AML-193 (cell line): ENCODE measurements at places on chromosomes 5 and 9.
A peak's percentile ranks its signal among the peaks of the same experiment; 100 is the strongest.

GRCh38 chr5:79590396-79590999 is 21.7 kb upstream of the TENT2 start:
- DNase-seq = peak; percentile 53

- DNase-seq = no peak
Measured at GRCh38 chr5:98713027-98713426, 60.4 kb upstream of the RGMB start.

GRCh38 chr5:35338157-35338453 is 107.8 kb upstream of the PRLR start:
- DNase-seq = no peak

DNA sequence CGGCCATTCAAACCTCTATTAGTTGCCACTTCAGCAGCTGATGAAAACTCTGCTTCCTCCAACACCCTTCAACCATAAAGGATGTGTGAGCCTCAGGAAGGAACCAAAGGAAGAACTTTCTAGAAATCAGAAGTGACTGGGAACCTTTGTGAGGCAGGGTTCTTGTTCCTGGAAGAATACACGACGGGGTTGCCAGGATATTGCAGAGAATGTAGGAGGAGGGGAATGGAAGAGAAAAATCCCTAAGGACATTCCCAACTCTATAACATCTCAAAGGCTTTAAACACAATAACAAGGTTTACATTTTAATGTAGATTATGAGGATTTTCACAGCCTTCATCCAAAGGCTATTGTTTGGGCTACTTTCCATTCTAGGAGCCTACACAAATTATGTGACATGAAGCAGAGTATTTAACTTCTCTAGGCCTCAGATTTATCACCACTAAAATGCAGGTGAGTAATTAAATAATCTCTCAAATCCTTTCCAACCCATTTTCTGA is 147.7 kb downstream of the GLIS3 start:
- DNase-seq = no peak

DNA sequence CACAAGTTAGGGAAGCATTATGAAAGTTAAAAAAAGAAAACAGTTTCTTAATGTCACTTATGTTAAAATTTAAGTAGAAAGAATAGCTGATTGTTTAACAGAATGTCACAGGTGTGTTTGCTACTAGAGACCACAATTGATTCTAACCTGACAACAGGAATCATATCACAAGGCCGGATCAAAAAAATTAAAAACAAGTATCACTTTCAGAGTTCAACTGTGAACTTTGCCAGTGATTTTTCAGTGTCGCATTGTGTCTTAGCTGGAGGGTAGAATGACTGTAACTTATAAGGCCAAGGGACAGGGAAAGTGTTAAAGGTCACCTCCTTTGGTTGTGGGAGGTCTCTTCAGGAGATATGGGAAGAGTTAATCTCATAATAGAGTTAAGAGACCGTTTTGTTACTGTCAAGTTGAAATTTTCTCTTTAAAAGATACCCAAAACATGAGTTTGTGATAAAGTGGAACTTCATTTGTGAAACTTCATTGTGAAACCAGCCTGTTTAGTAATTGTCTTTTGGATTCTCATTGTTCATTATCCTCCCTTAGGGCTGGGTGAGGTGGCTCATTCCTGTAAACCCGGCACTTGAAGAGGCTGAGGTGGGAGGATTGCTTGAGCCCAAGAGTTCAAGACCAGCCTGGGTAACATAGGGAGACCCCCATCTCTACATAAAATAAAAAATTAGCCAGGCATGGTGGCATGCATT is 40.9 kb downstream of the CPEB4 start:
- DNase-seq = no peak

GRCh38 chr9:37927601-37928551 is 23.9 kb upstream of the SLC25A51 start:
- no peak for DNase-seq

DNA sequence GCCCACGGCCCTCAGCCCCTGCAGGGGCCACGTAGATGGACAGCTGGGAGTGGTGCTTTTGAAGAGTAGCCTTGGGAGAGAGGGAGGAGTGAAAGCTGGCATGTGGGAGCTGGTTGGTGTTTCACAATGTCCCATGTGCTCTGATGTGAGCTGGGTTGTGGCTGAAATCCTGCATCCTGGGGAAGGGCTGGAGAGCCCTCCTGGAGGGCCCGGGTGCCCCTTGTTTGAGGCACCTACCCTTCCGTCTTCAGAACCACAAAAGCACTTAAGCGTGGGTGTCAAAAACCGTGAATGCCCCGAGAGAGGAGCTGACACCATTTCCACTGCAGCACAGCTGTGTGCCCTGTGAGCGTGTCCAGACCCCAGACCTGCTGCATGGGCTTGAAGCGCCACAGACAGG is 199.1 kb upstream of the ZNF618 start:
- DNase-seq = no peak

DNA sequence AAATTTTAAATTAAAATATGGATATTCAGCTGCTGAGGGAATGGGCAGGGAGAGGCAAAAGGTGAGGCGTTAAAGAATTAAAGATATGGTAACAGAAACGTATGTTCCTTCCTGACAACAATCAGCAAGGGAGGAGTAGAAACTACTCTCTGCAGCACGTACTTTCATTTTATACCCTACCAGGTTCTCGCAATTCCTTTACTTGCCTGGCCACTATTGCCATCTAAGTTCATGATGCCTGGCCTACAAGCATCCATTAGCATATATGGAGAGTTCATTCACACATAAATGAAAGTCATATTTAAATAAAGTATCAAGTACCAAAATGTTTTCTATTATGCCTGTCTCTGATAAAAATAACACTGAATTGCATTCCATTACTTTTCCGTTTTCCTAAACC is 125.1 kb downstream of the BNC2 start:
- no peak for DNase-seq

DNA sequence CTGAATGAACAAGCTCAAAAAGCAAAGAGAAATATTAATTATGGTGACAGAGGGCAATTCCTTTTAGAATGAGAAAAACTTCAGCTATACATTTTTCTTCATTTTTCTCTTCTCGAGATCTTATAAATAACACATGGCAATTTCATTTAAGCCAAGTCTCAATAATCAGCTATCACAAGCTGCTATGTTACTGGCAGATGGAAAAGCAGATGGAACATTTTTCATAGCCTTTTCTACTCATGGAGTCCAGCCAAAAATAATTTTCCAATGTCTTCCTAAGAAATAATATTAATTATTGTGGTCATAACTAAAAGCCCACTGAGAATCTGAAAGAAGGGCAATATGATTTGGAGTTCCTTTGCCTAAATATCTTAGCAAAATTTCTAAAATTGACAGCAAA is 35.6 kb downstream of the SKIC3 start:
- DNase-seq = no peak

DNA sequence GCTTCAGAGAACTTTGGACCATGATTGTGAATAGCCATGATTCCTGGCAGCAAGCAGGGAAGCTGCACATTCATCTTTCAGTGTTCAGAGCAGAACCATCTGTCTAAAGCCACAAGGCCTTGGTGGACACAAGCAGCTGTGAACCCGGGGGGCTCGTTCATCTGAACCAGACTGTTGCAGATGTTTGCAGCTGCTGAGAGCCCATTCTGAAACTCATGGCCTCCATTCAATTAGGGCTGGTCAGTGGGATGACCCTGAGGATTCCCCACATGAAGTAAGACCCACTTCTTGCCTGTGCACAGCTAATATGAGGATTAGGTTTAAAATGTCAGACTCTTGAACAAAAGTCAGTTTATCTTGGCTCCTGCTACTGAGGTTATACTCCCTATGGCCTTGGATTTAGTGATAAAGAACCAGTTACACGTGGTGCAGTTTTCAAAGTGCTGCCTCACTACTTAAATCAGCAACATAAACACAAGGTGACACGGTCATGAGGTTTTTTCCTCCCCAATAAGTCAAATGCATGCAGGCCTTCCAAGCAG is 109.8 kb upstream of the IFNK start:
- DNase-seq = no peak

- peak; percentile 31 for DNase-seq
Measured at GRCh38 chr9:136546697-136547501, 1.1 kb upstream of the NOTCH1 start.

GRCh38 chr5:35038891-35039290 is 8.9 kb downstream of the AGXT2 start:
- no peak for DNase-seq

DNA sequence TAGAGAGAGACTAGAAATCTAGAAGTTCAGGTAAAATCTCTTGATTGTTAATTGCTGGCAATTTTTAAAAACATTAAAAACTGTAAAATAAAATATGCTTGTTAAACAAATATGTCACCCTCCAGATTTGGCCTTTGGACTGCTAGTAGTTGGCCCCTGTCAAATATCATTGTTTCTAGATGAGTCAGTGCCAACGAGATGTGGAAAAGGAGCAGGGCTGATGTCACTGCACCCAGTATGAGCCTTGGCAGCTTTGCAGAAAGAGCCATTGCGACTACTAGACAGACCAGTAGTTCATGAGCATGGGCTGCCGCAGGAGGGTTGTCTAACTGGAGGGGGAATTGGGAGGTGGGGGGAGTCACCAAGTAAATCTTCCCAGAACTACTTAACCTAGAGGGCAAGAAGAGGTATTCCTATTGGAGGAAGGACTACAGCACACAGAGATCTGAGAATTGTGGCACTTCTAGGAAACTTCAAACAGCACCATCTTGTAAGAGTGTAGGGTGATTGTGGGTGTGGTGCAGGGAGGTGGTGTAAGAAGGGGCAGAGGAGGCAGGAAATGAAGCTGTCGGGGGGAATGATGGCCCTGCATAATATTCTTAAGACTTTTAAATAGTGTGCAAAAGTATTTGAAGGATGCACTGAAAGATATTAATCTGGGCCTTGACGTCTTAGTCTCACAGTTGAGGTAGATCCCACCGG is 7.1 kb upstream of the DOCK2 start:
- DNase-seq = no peak

GRCh38 chr9:86953181-86953580 is 5.9 kb upstream of the GAS1 start:
- no peak for DNase-seq

GRCh38 chr5:150184990-150185912 is 4.6 kb upstream of the SLC6A7 start:
- no peak for DNase-seq

DNA sequence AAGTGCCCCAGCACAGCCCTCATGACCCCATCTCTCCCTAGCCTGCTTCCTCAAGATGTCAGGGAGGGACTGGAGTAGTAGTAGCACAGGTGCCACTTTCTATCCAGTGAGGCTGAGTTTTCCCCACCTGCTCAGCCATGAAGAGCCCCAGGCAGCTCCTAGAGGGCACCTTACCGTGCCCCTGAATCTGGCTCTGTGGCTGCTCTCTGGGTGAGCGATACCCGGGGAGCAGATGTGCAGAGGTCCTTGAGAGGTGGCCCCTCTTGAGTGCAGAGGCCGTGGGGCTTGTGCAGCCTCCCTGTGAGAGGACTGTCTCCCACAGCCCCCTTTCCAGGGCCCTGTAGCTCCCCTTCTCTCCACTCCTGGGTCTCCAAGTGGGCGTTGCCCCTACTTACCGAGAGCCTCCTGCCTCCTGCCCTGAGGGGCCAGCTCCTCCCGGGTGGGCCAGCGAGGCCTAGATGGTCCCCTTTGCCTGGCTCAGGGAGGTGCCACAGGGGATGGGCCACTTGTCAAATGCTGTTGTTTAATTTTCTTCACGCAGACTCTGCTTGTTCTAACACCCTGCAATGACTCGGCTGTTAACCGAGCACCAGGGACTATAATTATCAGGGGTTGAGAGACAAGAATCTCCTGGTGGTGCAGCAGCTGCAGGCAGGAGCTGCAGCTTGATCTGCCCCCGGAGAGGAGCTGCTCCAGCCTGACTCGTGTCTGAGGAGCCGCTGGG is 29.6 kb upstream of the PITX1 start:
- DNase-seq = no peak

GRCh38 chr5:42825422-42826148 is 13.9 kb upstream of the SELENOP start:
- no peak for DNase-seq

DNA sequence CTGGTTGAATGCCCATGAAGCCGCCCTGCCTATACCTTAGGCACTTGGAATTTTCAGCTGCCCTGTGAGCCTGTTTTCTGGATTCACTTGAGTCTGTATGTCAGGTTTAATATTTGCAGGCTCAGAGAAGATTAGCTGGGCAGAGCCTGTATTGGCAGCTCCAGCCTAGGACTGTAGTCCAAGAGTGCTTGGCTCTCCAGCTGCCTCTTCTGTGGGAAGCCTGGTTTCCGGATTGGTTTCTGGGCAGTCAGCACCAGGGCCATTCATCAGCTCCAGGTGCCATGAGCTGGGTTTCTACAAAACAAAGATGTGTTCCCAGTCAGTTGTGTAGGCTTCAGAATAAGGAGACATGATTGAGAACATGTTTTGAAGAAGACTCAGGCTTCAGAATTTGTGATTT is 90.1 kb downstream of the ARHGAP26 start:
- no peak for DNase-seq

DNA sequence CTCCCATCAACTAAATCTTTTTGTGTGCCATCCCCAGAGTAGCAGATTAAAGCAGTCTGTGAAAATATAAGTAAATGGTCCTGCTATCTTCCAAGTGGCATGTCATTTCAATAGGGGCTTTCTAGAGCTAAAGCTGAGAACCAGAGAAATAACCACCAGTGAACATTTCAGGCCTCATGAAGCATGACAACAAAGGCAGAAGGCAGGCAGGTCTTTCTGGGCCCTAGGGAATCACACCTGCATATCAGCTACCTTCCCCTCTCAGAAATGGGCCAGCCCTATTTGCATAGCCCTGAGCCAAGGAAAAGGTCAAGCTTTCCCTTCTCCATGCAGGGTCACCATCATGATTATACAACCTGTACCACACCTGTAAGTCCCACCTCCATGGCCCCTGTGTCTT is 205.3 kb downstream of the DEPDC1B start:
- DNase-seq = no peak

DNA sequence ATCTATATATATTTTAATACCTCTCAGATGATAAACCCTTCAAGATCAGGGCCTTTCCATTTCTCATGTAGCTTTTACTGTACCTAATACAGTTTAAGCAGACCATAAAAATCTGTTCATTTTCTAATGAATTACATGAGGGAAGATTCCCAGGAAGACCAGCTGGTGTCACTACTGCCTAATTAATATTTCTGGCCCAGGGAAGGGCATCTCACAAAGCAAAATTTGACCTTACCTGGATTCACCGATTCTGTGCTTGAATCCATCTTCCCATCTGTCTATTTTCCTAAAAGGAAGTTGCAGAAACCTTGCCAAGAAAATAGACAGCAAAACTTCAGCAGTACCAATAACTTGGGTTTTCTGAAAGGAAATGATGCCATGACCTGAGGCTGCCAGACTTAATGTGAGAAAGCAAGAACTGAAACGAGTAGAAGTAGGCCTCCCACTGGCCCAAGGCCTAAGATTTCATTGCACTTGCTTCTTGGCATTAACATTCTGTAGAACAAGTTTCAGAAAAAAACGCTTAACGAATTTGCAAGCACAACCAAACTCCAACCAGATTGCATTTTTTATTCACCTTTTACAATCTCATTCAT is 83.0 kb upstream of the GLIS3 start:
- DNase-seq = no peak
